G401 (cell line): ENCODE measurements at places on chromosomes 5 and 9. TPM values are rescaled to one million over a fixed set of nuclear protein-coding genes. Genes with fewer than 3 reads are reported as not detected.

Gene FAM78A
- 4.4 and 7.4 TPM in 2 replicates for total RNA-seq

DNA sequence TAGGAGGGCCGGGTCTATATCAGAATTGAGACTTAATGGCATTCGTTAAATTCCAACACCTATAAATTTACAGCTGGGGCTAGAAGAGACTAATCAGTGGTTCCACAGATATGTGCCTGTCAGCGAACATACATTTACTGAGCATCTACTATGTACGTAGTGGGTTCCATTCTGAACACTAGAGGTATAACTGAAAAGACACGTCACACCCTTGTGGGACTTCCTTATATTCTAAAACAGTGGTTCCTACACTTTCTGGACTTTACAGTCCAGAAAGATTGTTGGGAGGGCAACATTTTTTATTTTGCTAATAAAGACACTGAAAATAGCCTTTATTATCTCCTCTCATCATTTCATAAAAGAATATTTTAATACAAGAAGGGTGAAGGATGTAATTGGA is 140.5 kb downstream of the SCAMP1 start:
- no peak for DNase-seq

Gene CTNND2
- not detected in 2 replicates for total RNA-seq

DNA sequence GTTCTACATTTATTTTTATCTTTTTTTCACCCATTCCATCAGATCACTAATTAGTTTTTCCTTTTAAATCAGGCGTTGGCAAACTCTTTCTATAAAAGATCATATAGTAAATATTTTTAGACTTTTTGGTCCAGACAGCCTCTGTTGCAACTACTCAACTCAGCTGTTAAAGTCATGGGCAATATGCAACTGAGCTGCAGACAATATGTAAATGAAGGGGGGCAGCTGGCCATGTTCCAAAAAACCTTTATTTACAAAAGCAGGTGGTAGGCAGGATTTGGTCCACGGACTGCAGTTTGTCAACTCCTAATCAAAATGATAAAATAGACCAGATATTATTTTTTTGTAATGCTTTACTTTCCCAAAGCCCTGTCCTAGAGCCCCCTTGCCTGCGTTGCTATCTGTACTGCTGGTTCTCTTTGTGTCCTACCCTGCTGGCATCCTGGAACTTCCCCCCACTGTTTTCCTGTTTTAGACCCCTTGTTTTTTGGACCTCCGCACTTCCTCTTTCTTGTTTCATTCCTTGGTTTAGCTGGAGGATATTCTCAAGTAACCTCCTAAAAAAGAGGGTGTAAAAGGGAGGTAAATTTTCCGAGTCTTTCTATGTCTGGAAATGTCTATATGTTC is 24.7 kb upstream of the TNFSF8 start:
- no peak for DNase-seq

DNA sequence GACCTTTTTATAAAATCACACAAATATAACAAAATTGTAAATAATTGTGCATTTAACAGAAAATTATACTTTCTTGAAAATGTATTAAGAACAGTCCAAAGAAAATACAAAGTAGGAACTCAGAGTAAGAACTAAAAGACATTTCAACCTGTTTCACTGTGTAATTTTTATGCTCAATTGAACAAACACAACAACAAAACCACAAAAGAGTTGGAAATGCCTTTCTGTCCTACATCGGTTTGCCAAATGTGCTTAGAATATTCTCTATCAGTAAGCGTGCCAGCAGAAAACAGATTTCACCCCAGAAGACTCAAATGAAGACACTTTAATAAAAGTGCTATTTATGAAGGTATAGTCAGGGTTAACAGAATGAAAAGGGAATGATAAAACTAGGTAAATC is 592.1 kb downstream of the PRELID2 start:
- DNase-seq: no peak

DNA sequence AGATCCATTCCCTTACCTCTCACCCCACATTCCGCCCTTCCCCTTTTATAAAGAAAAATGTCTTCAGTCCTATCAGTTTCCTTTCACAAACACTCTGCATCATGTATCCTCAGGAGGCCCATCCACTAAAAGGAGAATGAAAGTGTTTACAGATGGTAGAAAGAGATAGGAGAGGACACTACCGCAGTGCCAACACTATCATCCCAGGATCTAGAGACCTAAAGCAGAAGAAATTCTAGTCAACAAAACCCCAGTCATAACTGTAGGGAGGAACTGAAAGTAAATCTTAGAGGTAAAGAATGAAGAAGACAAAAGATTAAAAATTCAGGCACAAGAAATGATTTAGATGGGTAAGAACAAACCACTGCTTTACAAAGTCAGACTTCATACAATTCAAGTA is 114.1 kb downstream of the MLLT3 start:
- DNase-seq: peak; percentile 38

DNA sequence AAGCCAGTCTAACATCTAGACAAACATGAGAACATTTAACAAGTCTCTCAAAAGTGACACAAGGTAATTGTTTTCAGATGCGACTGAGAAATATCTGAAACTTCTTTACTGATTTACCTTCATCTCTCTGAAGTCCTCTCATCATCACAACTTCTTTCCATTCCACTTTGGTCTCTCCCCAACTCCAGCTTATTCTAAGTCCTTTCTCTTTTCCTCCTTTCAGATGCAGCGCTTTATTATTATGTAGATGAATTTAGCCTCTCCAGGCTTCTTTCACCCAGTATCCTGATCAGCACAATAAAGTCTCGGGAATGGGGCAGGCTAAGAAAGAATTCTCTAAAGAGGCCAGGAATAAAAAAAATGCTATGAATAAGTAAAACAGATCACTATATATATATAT is 128.0 kb downstream of the KCTD16 start:
- DNase-seq: no peak

- DNase-seq: no peak
Measured at GRCh38 chr9:135332516-135332915, 147.1 kb upstream of the PPP1R26 start.
